ENCODE measurements at places on chromosomes 5 and 9. TPM values are rescaled to one million over a fixed set of nuclear protein-coding genes. Genes with fewer than 3 reads are reported as not detected.

Gene CCL27
- not detected for total RNA-seq

Gene ARID3C
- not detected for total RNA-seq

Gene CDC37L1
- 34.3 TPM for total RNA-seq

GRCh38 chr9:76634356-76635054 is 129.7 kb upstream of the PCA3 start:
- no peak for DNase-seq

DNA sequence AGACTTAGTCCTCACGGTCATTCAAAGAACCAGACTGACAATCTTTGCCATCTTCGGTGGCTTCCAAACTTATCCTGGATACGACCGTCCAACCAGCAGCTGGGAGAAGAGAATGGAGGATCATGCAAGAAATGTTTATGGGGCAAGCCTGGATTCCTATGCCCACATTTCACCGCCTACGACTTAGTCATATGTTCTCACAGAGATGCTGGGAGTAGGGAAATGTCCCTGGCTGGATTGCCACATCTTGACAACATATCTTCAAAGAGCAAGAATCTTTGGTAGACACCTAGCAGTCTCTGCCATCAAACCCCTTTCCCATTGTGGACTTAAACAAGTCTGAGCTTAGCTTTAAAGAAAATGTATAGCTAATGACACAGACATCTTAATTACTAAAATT is 5.0 kb downstream of the MED7 start:
- DNase-seq, result peak; percentile 21
